ENCODE measurements at places on chromosomes 6 and 20. TPM values are rescaled to one million over a fixed set of nuclear protein-coding genes. Genes with fewer than 3 reads are reported as not detected.

FAM162B gene
- 2.7 TPM for total RNA-seq

MOXD1 gene
- total RNA-seq: 1.6 TPM

HRH3 gene
- not detected for total RNA-seq

TLDC2 gene
- total RNA-seq: not detected

BEND6 gene
- 1.5 TPM for total RNA-seq

PSORS1C1 gene
- total RNA-seq: 3.9 TPM

AIG1 gene
- 42.6 TPM for total RNA-seq

MUCL3 gene
- total RNA-seq: not detected

GRCh38 chr6:32816746-32817204, at the start of gene HLA-DOB:
Gene HLA-DOB (minus strand): TSS chr6:32817002. CDS start chr6:32816951, 51 bp downstream.
- DNase-seq: no peak

GRCh38 chr6:166348305-166348949, 6.1 kb upstream of the SFT2D1 start:
- DNase-seq: no peak

GRCh38 chr20:54292185-54292584, 84.3 kb downstream of the PFDN4 start:
- no peak for DNase-seq

- DNase-seq: peak; percentile 84
These were observed at the start of gene TXLNB for GRCh38 chr6:139291813-139292619. Gene TXLNB (minus strand): TSS chr6:139291998. CDS start chr6:139288899, 3,099 bp downstream.

GRCh38 chr6:35128042-35128441, 13.1 kb downstream of the TCP11 start:
- no peak for DNase-seq

DNA sequence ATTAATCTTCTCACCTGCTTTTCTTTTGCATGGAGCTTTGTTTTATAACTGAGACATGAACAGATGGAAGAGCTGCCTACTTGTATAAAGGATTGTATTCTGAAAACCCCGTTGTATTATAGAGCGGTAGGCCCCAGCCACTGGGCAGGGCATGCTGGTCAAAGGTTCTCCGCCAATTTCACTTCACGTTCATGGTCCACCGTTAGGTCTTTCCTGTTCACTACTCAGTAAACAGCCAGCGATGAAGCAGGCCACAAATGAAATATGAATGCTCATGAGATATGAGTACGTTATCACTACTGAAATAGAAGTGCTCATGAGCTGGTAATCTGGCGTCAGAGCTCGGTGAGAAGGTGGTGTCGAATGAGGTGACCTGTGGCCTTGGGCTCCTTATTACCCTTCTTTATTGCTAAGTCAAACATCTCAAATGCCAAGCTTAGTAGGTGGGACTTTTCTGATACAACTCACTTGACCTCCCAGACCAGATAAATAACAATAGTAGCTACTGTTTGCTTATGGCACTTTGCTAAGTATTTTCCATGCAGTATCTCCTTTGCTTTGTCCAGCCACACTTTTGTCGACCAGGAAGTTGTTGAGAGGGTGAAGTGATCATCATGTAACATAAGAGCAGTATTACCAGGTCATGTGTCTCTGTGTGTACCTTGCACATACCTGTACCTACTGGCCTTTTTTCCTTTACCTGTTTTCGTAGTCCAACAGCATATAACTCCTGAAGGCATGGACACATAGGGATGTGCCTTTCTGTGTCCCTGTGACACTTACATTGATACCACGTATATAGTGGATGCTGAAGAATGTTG, 16.7 kb downstream of the EDN3 start:
- no peak for DNase-seq

DNA sequence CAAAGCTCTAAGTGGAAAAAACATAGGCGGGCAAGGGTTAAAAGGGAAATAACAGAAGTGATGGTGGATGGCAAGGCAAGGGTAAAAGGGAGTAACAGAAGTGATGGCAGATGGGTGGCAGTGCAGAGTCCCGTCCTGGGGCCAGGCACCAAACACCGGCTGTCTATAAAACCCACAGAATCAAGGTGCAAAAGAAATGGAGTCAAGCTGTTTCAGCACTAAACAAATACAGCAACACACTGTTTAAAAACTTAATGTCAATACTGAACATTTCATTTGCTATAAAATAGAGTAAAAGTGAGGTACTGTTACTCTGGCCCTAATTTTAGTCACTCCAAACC, 87.6 kb downstream of the MAN1A1 start:
- DNase-seq: no peak

- DNase-seq: no peak
These were observed 302.6 kb upstream of the NRSN1 start for GRCh38 chr6:23823421-23823820.

- DNase-seq: no peak
These were observed 39.2 kb downstream of the DYNLT1 start for GRCh38 chr6:158605266-158605878.

DNA sequence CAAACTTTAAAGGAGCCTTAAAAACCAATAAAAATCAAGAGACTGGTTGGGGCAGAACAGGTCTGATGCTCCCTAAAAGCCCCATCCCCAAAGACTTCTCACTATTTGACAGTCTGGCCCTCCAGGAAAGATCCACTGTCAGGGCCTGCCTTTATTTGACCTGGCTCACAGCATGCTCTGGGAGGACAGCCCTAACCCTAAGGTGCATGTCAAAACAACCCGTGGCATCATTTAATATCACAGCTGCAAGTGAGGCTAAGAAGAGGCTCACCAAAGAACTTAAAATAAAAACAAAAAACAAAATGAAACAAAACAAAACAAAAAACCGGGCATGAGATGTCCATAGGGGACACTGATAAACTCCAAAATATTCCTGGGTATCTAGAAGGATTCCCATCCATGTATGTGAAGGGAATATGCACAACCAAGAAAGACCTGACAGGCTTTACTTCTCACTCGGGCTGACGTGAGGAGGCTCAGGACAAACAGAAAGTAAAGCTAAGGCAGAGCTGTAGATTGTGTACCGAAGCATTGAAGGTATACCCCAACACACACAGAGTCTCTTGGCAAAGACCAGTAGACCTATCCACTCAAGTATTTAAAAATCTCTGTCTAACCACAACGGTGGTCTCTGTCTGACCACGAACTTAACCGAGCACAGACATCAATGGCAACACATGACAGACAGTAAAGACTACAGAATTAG, 57.3 kb downstream of the AHI1 start:
- DNase-seq: no peak

- DNase-seq: no peak
These were observed 144.1 kb upstream of the AKAP12 start for GRCh38 chr6:151095538-151096254.

- DNase-seq: no peak
These were observed 82.8 kb upstream of the FYN start for GRCh38 chr6:111956098-111956497.

GRCh38 chr20:25076731-25077609, 5.0 kb downstream of the VSX1 start:
- DNase-seq: peak; percentile 27

- no peak for DNase-seq
These were observed 114.5 kb downstream of the SLC22A3 start for GRCh38 chr6:160462551-160463109.

DNA sequence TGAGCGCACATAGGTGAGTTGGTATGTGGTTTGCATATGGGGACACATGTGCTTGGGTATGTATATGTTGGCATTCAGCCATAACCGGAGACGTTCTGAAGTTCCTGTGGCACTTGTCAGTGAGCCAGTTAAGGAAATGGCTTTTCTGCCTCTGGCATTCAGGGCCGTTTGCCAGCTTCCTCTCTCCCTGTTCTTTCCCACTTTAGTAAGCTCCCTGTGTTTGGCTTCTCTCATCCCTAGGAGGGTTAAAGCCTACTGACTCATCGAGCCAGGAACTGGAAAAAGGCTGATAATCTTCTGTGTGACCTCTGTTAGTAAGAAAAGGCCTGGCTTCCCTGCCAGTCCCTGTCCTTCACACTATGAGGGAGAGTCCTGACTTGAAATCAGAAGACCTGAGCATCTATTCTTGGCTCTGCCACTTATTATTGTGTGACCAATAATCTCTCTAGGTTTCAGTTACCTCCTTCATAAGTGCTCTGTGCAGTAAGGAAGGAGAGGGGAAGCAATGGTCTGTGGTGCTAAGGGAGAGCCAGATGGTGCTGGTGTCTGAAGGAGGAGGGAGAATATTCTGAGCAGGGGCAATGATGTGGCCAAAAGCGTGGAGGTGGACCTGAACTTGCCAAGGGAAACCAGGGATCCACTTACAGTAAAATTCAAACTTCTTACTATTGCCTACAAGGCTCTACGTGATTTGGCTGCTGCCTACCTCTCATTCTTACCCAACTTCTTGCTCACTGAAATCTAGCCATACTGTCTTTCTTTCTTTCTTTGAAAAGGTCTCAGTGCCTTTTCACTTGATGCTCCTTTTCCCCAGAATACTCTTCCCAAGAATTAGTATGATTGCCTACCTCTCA, 31.4 kb downstream of the ACSS2 start:
- DNase-seq: peak; percentile 80

DNA sequence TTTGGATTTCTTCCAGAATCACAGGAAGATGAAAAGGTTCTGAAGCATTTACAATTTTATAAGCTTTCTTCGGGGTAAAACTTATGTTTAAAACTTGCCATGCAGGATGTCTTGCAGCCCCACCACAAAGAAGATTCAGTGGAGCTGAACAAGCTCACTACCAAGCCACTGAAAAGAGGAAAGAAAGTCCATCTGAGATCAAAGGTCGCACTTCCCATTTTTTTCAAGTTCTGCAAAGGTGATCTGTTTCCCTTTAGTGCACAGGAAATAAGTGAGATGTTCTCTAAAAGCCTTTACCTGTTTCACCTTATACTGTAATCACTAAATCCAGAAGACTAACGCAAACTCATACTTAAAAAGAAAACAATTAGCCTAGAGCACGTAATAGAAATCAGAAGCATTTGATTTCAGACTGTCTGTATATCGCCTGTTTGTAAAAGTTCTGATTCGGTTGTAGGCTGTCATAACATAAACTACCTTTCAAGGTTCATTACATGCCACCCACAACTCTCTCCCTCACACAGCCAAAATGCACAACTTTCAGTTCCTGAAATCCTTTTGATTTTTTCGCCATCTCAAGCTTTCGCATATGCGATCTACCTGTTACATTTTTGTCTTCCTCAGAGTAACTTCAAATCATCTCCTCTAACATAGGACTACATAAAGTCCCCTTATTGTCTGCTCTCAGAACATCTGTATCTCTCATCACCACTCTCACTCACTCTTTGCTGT, 1.8 kb downstream of the ECHDC1 start:
- no peak for DNase-seq

GRCh38 chr6:167030222-167031072, 31.2 kb downstream of the CEP43 start:
- no peak for DNase-seq

- DNase-seq: no peak
These were observed 96.6 kb downstream of the CDKAL1 start for GRCh38 chr6:20630617-20631548.

DNA sequence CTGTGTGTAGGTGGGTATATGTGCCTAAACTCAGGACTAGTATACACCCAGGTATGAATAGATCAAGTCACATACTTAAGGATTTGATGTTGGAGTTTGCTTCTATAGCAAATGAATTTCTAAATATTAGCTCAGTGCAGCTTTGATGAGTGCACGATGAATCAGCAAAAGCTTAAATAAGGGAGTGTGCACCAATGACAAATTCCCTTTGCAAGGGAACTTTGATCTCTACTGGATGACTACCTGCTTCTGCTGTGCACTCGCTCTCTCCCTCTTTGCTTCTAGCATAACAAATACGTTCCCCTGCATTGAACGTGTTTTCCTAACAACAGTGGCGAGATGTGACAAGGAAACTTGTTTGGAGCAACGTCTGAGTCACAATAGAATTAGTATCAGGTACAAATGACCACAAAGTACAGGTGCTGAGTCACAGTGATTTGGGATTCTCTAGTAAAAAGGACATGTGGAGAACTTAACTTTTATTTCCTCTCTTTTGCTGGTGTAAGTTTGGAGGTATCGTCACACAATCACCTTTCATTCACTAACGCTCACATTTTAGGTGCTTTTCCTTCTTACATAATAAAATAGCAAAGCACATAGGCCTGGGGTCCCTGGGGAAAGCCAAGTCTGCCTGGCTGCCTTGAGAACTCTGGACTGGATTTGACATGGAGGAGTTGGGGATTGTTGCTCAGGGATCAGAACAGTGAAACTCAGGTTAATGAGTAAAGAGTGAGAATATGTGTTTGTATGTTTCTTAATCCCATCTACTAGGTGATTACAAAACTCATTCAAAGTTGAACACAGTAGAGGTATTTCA, 49.7 kb downstream of the KLHL31 start:
- DNase-seq: no peak

DNA sequence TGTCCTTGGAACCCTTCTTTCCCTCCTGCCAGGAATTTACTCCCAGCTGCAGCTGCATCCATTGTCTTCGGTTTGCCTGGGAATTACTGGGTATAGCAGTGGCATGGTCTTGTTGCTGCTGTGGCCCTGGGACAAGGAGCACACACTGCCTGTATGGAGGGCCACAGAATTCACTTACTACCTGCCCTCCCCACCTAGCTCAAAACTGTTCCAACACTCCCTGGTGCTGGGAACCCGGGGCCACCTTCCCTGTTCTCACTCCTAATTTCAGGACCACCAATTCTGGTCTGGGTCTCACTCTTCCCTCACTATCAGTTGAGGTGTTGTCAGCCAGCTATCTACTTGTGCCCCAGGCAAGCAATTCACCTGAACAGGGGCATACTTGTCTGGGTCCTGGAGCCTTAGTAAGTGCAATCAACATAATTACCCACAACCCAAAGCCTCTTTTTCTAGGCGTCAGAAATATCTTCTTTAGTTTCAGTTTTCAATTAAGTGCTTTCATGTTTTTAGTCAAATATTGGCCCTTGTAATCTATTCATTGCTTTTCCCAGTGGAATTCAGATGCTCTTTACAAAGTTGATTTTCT, 47.2 kb downstream of the METTL24 start:
- DNase-seq: no peak

DNA sequence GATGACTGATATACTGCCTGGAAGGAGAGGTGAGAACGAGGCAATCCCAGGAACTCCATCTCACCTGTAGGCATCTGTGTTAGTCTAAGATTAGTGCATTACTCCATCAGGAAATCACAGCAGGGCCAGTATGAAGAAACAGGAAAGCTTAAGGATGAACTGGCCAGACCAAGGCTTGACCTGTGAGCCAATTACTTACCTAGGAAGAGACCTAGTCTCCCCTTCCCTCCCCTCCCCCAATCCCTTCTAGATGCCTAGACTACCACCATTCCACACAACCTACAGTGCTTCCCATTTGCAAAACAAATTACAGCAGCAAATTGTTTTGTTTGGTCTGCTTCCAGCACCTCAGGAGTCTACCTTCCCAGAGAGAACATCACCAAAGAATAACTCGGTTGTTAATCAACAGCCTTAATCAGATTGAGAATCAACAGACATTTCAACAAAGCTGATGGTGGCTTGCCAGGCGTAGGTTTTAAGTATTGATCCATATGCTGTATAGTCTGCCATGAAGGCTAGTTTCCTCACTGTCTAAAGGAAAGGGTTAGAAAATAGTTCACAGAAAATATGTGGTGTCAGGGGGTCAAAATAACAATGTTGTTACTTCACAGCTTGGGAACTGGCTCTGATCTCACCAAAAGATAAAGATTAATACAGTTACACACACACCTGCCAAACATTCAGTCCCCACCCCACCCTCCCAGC, 10.1 kb downstream of the PKHD1 start:
- no peak for DNase-seq

All from cardiac septum (tissue), 1 donor.